ENCODE measurements at places on chromosomes 2 and 18.

DNA sequence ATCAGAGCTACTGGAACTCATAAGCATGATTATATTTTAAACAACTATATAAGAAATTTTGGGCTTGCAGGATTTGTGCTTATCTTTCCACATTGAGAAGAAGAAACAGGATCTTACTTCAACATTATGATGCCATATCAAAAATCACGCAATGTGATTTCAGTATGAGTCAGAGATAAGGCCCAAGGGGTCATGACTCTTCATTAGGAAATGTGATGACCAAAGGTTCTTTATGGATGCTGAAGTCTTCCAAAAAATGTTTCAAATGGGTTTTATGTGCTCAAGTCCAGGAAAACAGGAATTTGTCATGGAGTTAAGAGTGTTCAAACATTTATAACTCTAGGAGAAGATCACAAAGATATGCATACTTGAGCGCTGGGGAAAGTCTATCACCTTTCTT is 7.8 kb upstream of the SERPINB2 start:
- no peak for DNase-seq

DNA sequence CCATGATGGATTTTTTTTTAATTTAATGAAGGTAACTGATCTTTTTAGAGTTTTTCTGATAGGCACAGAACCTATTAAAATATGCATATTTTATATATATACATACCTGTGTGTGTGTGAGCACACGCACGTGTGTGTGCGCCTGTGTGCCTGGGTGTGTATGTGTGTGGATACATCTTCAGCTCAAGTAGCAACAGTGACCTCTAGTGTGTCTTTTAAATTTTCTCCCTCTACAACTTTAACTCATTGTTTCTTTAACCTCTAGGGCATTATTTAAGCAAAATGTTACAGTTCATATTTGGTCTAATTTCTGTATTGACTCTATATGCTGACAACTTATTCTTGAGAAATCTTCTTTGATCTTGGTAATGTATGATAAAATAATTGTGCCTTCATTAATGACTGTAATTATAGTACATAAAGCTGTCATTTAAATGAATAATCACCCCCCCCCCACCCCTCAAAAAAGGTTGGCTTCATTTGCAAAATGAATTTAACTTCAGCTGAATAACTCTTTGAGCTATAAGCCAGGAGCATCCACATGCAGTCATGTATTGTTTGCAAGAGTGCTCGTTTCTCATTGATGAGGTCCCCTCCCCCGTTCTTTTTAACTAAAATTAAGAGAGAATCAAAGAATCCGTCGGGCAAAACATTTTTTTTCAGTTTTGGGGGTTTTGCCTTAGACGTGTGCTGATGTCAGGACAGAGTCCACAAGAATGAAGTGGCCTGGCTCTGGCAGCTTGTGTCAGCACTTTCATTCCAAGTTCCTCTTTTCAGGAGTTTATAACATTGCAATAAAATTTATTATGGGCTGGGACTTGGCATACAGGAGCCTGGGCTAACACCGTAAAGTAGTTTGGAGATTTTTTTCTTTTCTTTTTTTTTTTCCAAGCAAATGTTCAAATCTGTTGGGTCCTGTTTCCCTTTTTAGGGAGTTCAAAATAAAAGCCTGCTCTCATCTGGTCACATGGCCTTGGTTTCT is 80.0 kb downstream of the ETAA1 start:
- no peak for DNase-seq

DNA sequence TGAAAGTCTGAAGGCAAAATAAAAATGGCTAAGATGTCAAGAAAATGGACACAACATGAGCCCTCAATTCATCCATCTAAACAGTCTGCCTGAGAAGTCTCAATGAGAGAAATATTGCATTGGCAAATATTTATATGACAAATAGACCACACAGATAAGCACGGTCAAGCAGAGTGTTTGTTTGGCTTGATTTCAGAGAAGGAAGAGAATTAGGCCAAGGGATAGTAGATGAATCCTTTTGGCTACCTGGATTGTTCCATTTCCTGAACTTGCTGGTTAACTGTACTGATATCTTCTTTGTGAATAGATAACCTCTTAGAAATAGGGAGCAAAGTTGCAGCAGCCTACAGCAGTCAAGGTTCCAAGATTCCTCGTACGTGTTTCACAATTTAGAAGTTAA is 129.6 kb downstream of the RBMS1 start:
- no peak for DNase-seq

DNA sequence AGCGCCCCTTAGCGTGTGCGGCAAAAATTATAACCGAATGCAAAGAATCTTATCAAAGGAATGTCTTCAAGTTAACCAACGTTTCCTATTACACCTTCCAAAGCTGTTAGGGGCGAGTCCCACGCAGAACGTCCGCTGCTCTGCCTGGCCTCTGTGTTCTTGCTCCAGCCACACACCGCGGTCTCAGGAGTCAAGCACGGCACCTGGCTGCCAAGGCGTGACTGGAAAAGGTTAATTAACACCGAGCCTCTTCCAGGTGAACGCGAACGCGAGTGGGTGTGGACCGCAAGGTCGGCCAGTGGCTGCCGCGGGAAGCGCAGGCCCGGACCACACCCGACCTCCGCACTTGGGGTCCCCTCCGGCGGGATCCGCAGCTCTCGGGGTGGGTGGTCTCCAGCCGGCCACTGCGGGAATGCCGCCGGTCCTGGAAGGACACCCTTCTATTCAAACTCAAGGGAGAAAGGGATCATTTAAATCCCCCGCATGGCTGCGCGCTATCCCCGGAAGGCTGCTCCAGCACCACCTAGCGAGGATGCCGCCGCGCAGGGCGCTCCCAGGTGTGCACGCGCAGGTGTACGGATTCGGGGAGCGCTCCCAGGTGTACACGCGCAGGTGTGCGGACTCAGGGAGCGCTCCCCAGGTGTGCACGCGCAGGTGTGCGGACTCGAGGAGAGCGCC is 830 bp downstream of the CYB5A start:
- DNase-seq = peak; percentile 20

GRCh38 chr2:60998628-60999545 is 18.6 kb upstream of the PEX13 start:
- DNase-seq = no peak

- no peak for DNase-seq
These were observed 109.1 kb downstream of the IRS1 start for GRCh38 chr2:226690461-226691024.

DNA sequence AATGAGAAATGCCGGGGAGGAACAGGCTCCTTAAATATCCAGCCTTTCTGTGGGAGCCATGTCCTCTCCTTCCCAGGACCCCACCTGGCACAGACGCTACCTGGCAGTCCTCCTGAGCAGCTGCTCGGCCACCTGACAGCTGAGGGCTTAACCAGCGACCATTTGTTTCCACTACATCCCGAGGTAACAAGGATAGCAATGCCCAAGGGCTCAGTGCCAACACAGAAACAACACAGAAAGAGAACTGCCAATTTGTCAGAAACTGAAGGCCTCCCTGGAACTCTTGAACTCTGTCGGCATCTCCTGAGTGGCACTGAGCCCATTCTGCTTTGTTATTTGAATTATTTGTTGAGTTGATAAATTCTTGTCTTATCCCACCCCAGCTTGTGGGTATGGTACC is 122.2 kb upstream of the ARHGAP28 start:
- DNase-seq = no peak

DNA sequence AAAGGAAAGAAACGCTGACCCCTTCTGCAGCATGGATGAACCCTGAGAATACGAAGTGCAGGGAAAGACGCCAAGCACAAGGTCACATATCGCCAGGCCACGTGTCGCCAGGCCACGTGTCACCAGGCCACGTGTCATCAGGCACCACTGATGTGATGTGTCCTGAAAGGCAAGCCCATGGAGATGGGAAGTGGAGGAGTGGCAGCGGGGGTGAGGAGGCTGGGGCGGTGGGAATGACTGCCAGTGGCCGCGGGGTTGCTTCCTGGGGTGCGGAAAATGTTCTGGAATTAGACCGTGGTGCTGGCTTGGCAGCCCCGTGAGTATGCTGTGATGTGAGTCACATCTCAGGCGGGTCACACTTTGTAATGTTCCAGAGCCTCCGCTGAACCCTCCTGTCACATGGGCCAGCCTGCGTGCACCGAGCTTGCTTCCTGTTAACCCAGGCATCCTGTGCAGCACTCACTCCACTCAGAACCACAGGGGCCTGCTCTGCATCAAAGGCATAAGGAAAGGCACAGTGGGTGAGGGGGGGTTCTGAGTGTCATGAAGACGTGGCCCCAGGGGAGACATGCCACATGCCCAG is 39.0 kb downstream of the SLC66A2 start:
- peak; percentile 26 for DNase-seq

DNA sequence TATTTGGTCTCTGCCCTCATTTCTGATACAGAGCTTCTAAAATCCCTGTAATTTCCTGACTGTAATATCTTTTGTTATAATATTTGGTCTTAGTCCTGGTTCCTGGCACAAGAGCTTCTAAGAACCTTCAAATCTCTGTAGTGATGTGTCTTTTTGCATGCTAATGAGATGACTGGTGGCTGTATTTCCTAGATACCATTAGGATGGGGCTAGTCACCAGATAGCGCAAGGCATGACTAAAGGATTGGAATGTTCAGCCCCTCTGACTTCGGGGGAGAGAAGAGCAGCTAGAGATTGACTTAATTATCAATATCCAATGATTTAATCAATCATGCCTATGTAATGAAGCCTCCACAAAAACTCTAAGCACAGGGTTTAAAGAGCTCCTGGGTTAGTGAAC is 620.8 kb upstream of the ACVR2A start:
- no peak for DNase-seq

DNA sequence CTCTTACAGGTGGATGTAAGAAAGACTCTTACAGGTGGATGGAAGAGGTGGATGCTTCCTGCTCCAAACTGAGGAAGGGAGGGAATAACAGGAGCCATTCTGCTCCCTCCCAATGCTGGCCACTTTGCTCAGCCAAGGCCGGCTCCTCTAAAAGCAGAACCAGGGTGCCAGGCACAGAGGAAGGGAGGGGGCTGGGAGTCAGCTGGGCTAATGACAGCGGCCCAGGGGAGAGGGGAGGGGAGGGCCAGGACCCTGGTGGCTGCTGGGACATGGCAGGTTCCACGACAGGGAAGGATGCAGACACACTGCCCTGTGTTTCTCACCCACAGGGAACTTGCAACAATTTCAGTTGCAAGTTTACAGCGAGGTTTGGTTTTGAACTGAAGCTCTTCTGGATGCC is 173.4 kb downstream of the ANAPC1 start:
- no peak for DNase-seq

GRCh38 chr2:11022064-11022463 is 110.3 kb downstream of the KCNF1 start:
- DNase-seq = no peak

- no peak for DNase-seq
These were observed 138.6 kb upstream of the SERTAD2 start for GRCh38 chr2:64792300-64792699.

DNA sequence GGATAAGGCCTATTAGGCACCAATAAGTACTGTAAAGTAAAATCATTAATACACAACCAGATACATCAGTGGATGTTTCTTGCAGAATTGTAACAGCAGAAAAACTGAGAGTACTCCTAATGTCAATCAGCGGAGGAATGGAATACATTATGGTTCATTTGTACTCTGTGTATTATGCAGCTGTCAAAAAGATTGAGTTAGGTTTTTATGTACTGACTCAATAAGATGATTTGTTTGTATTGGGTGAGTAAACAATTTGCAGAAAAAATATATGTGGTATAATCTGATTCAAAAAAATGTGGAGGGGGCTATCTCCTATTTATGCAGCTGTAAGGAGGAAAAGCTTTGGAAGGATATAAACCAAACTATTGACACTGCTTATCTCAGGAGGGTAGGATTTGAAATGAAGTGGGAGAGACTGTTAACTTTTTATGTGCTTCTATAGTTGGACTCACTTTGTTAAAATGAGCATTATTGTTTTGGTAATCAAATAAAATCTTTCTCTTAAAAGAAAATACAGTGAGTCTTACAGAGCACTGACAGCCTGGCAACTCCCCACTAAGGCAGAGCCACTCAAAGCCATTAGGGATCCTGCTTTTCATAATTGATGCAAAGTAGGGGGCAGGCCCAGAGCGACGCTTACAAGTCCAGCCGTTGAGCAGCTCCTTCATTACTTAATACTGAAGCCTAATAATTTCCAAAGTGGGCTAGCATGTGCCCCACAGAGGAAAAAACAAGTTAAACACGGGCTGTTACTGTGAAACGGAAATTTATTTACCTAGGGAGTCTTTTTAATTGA is 168.8 kb downstream of the PHLPP1 start:
- DNase-seq = no peak

- DNase-seq = no peak
These were observed 47.0 kb downstream of the C2orf76 start for GRCh38 chr2:119319593-119319992.
